ENCODE measurements at places on chromosomes 6 and 20.

DNA sequence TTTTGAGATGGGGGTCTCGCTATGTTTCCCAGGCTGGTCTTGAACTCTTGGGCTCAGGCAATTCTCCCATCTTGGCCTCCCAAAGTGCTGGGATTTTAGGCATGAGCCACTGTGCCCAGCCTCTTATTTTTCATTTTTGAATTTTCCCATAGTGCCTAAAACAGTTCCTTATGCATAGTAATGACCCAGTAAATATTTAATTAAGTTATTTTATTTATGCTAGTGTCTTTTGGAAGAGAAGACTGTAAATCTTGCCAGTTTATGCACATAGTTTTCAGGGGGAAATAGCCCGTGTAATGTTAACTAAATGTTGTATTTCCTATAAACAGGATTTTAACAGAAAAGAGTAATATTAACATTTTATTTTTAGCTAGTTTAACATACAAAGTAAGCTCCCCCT is 60.3 kb downstream of the AFG1L start:
- no peak for DNase-seq

- no peak for DNase-seq
Measured at GRCh38 chr6:155373276-155373675, 59.0 kb upstream of the TFB1M start.

DNA sequence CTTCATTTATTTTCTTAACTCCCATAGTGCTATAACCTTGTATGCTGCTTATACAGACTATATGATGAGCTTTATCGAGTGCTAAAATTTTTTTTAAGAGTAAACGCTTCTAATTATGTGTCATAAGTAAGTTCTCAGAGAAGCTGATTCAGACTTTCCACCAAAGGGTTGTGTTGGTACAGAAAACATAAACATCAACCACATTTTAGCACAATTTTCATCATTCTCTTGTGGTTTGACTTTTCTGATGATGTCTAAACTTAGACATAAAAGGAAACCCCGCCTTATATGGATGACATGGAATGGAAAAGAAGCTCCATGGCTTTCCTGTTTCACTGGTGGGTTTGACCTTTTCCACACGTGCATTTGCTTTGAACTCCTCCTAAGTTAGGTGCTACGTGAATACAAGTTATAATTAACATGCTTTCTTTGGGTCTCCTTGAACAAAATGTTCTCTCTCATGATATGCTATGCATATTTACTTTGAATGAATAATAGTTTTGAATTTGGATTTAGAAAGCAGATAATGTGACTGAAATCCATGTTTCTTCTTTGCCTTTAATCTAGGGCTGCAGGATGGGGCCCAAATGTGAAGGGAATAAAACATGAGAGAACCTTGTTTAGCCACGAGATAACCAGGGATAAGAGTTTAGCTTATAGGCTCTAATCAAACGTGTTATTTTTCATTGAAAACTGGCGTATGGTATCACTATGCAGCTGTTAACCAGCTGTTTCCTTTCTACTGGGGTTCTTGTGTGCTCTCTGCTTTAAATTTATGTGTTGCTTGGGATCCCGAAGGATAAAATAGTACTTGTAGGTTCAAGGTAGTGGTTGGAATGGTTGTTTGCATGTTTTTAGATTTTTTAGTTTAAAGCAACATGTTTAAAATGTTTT is 127.1 kb upstream of the AHI1 start:
- no peak for DNase-seq

- no peak for DNase-seq
Measured at GRCh38 chr6:73585566-73586415, 65.0 kb upstream of the EEF1A1 start.

- DNase-seq, result no peak
Measured at GRCh38 chr20:19911810-19912382, 105.3 kb upstream of the NAA20 start.

- no peak for DNase-seq
Measured at GRCh38 chr6:130202782-130203181, 20.0 kb downstream of the SAMD3 start.

- DNase-seq, result peak; percentile 83
Measured at GRCh38 chr20:11544029-11544678, 373.5 kb upstream of the BTBD3 start.

- peak; percentile 34 for DNase-seq
Measured at GRCh38 chr20:10784554-10785183, 110.9 kb upstream of the JAG1 start.

DNA sequence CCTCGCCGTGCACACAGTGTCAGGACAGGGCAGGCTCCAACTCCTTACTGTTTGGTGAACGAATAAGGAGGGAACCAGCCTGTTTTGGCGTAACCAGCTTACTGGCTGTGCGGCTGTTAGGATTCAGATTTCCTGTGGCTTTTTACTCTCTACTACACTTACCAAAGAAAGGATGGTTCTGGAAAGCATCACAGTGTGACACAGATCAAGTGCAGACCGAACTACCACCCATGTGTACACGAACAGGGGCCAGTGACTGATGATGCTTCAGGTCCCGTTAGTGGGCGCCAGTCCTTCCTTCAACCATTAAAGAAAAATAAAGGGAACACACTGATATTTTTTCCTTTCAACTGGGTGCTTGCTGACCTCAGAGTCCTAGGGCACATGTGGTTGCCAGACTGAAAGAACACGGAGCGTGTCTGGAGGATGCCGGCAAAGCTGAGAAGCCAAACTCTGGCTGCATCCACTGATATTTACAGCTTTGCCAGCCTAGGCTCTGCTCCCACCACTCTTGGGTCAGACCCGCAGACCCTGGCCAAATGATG is 352.3 kb upstream of the AGPAT4 start:
- DNase-seq, result no peak

DNA sequence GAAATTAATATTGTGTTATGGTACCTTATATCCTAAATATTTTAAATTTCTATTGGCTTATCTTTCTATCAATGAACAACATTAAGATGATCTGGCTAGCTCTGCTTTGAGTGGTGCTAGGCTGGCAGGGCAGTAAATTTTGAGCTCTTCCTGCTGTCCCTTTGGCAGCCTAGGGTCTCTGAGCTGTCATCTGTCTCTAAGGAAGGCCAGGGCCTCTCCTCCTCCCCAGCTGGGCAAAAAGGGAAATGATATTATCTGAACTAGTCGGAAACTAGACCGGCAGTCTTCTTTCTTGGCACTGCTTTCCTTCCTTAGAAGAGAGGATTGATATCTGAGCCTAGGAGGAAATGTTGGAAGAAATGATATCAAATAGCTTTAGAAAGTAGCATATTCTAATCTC is 176.7 kb upstream of the BTBD3 start:
- no peak for DNase-seq

- no peak for DNase-seq
Measured at GRCh38 chr6:9334979-9335378, 899.6 kb upstream of the SLC35B3 start.

GRCh38 chr6:66865771-66866170 is 1158.7 kb upstream of the EYS start:
- DNase-seq, result no peak

DNA sequence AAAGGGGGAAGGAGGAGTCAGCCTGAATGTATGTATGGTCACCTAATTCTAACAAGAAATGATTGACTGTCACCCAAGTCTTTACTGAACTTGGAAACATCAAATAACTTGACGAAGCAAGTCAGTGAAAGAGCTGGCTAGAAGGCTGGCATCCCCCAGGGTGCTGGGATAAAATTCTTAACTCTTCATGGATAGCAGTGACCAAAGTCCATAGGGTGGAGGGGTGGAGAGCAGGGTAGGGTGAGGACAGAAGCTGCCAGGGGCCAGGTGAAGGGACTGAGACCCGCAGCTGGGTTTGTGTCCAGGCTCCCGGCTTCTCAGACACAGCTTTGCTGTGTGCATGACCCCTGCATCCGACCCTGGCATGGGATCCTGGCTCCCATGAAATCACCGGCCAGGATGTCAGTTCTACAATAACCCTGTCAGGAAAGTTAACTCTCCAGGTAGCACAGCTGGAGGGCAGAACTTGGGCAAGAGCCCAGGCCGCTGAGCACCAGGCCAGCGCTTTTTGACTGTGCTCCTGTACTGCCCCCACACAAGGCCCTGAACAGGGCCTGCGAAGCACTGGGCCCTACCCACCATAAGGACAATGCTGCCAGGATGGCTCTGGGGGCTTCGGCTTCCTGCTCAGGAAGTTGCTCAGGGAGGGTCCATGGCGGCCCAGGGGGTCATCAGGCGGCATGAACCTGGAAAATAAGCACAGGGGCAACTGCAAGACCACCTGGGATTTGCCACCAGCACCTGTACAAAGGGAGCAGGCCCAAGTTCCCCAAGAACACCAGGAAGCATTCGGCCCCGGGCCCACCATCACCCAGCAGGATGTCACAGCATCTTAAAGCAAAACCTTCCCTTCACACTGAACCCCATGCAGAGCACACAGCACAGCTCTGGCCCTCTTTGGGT is 32.5 kb downstream of the ZC3H12D start:
- no peak for DNase-seq

- DNase-seq, result no peak
Measured at GRCh38 chr20:56249244-56249955, 868 bp downstream of the MC3R start.

- DNase-seq, result no peak
Measured at GRCh38 chr6:133040803-133041419, 200.2 kb upstream of the EYA4 start.

DNA sequence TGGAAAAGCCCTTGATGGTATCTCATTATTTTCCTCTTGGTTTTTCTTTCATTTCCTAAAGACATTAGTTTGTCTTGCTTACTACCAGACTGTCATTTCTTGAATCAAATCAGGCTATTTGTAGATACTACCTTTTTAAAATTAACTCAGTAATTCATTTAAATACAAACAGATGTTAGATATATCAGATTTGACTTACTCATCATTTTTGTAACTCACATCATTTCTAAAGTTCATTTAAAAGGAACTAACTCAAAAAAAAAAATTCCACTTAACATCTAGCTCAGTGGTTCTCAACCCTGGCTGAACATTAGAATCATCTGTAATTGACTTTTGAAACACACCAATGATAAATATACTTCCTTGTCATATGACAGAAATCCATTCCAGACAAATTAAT is 48.2 kb upstream of the TINAG start:
- DNase-seq, result no peak

GRCh38 chr6:158621694-158622544 is 22.6 kb downstream of the DYNLT1 start:
- no peak for DNase-seq

- no peak for DNase-seq
Measured at GRCh38 chr20:32464401-32465091, 106.4 kb downstream of the ASXL1 start.

- DNase-seq, result no peak
Measured at GRCh38 chr6:48826901-48827701, 636.0 kb downstream of the MMUT start.

- DNase-seq, result no peak
Measured at GRCh38 chr20:4171538-4172116, 156.3 kb upstream of the RNF24 start.

DNA sequence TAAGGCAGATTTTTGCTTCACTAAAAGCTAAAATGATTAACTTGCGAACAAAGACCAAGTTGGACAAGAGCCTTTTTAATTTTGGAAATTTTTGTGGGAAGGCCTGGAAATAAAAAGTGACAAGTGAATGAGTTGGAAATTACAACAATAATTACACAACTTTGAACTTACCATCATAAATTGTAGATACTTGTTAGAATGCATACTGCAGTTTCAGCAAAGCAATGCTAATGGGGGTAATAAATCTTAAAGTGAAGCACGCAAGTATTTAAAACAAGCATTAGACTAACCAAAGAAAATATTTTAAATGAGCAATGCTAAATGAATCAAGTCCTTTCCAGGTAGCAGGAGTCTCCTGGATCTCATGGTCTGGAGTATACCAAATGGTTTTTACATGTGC is 83.2 kb upstream of the EYA4 start:
- DNase-seq, result no peak

DNA sequence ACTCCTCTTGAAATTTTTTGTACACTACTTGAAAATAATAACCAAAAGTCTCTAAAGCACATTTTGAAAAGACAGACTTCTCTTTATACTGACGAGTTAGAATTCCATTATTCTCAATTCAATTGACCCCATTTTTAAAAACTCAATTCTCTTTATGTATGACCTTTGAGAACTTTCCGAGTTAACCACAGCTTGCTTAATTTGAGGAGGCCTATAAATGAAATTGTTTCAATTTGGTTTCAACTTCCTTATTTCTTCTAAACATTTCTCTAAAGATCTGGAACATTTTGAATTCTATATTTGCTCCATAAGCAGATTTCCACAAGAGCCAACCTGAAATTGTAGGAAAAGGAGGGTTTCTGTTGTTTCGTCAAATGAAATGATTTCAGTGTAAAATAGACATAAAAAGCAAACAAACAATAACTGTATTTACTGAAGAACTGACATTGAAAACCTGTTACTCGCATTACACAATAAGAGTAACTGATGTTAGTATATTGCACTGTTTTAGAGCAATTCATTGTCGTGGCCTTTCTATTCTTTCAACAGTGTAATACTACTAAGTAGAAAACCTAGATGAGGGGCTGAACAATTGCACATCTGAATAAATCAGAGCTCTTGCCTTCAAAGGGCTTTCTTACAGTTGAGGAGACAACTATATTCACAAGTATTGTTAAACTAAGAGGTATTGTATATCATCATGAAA is 223.6 kb downstream of the HIVEP2 start:
- no peak for DNase-seq

DNA sequence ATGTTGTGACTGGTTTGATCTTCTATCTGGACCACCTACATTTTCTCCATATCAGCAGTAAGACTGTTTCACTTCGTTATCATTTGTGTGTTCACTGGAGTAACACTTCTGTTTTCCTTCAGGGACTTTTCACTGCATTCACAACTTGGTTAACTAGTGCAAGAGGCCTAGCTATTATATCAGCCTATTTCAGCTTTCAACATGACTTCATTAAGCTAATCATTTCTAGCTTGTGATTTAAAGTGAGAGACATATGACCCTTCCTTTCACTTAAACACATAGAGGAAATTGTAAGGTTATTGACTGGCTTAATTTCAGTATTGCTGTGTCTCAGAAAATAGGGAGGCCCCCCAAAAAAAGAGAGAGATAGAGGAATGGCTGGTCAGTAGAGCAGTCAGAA is 622.8 kb upstream of the NRSN1 start:
- DNase-seq, result no peak

GRCh38 chr6:66964216-66964615 is 1257.2 kb upstream of the EYS start:
- DNase-seq, result no peak

DNA sequence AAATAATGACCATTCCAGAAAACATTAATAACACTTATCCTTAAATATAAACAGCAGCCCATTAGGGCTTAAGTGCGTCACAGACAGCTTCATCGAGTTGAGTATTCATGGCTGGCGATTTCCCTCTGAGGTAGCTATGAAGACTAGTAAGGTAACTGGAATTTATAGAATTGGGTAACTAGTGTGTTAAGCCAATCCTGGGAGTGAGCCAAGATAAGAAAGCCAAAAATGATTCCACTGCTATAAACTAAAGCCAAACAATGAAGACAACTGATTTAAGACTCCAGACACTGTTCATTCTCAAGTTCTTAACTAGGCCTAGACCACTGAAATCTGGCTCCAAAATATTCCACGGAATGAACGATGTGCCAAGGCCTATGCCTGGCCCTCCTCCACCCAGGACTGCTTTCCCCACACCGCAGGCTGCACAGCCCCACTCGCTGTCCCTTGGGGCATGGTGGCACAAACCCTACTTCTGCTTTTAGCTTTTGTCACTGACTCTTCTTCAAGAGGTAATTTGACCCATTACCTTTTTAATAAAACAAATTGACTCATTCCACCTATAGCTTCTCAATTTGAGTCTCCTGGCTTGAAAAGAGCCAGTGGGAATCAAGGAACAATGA is 66.0 kb downstream of the BLOC1S5 start:
- no peak for DNase-seq

GRCh38 chr6:157825243-157825904 is 2.3 kb downstream of the SNX9 start:
- no peak for DNase-seq

- no peak for DNase-seq
Measured at GRCh38 chr6:2969549-2969948, 1.8 kb downstream of the SERPINB6 start.
